Pons (tissue), 1 donor: ENCODE measurements at places on chromosomes 3 and 15.

DNA sequence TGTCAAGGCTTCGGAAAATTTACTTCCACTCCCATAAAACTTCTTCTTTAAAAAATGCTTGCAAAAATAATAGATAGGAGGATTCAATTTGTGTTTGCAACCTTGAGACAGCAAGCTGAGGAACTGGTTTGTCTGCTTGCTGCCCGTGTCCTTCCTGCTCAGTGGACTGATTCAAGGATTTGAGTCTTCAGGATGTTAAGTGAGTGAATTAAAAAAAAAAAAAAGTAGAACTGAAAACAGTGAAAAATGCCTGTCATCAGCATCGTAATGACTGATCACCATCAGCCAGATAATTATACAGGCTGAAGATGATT, 453.7 kb downstream of the FGF12 start:
- no peak for DNase-seq

DNA sequence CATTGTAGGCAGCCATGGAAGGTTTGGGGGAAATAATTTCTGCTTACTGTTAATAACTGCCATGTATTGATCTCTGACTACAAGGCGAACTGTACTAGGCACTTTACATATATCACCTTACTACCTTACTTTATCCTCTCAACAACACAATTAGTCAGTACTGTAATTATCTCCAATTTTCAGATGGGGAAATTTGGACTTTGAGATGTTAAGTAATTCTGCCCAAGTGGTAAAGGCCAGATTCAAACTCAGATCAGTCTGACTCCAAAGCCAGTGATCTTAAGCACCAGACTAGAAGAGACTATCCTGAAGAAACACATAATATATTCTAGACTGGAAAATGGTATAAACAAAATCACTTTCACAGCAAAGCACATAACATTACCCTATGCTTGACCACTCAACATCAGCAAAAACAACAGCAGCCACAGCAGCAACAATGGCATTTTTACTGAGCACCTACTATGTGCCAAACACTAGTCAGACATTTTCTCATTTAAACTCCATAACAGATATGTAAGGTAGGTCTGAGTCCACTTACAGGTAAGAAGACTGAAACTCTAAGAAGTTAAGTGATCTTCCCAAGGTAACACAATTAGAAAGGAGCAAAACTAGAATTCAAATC, 13.1 kb downstream of the MTHFS start:
- no peak for DNase-seq

DNA sequence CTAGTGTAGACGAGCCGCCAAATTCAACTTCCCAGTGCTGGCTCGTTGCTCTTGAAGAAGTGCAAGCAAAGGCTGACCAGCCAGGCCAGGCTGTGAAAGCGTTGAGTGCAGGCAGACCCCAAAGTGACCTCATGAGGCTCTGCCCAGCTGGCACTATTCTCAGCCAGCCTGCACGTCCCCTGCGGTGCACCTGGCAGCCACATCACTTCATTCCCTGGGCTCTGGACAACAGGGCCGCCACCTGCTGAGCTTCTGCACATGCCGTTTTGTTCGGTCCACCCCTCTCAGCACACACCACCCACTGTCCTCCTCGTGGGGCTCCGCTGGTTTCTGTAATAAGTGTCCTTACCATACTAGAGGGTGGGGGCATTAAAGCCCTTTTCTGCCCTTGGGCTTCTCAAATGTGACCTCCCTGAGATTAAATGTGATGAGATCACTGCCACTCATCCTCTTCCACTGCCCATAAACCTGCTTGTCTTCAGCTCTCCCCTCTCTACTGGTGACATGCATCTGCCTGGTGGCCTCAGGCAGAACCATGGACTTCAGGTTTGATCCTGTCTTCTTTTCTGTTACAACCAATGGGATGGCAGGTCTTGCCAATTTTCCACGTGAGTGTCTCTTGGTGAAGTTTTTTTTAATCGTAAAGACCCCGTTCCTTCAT, 6.1 kb downstream of the RASGRF1 start:
- no peak for DNase-seq

DNA sequence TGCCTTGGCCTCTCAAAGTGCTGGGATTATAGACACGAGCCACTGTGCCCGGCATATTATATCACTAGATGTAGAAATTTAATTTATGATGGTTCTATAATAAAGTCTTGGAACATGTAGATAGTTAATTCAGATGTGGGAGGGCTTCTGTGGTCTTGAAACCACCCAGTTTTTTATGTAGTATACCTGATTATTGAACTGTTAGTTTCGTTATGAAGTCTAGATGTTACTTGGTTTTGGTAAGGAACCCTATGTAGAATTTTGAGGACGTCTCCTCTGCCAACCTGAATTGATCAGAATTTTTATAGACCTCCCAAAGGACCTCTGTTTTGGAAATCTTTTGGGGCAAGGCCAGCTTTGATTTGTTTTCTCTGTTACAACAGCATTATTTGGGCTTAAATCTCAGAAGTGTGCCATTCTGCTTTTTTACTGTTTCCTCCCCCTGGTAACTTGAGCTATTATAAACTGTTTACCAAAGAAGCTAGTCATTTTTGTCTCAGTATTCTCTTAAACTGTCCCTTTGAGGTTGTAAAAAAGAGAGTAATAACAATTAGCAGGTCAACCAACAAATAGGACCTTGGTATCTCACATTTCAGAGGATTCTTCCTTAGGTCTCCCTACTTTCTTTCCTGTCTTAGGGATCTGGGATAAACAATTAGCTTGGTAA, 20.8 kb downstream of the AKAP13 start:
- no peak for DNase-seq

GRCh38 chr3:89628856-89629670, 521.6 kb downstream of the EPHA3 start:
- DNase-seq, result peak; percentile 24

DNA sequence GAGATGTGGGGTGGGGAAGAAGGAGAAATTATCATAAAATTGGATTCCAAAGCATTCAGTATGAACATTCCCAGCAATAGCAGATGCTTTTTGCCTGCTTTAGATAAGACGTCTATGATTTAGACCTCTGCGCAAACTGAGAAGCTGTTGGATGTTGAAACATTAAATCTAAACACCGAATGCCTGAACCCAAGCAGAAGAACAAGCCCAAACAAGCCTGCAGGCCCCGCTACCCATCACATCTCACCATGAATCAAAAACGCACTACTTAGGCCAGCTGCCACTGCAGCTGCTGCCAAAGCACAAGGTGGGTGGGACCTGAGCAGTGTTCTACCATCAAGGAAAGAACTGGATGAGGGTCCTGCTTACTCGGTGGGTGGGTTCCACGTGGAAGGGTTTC, 24.4 kb upstream of the THBS1 start:
- no peak for DNase-seq

GRCh38 chr15:59327942-59328341, 44.7 kb downstream of the MYO1E start:
- no peak for DNase-seq

DNA sequence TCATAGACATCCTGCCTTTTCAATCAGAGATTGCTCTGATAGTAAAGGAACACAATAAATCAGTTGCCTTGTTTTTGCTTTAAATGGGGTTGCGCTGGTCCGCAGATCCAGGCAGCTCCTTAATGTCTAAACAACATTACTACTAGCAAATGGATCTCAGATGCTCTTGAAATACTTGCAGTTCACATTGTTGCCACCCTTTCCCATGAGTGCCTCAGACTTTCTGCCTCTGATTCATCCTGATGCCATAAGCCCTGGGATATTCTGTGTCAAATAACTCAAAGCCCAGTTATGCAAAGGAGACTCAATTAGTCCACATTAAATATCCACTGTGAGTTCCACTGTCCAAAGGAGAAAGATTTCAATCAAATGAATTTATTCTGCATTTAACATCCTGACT, 196.7 kb downstream of the PLCH1 start:
- no peak for DNase-seq

DNA sequence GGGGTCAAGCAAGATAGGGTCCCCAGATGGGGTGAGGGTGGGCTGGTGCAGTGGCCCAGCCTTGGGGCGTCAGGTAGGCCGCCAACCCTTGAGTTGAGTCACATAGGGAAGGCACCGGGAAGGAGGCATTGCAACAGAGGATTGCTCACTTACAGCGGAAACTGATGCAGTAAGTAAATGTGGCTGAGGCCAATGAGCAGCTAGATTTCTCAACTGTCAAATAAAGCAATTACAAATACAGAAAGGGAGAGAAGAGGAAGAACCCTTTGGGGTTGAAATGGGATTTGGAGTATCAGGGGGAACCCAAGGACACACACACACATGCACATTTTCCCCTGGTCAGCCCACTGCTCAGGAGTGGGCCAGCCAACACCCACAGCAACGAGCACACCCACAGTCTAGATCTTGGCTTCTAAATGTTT, 44.0 kb downstream of the CHSY1 start:
- peak; percentile 68 for DNase-seq

GRCh38 chr15:39040861-39041260, 476.2 kb upstream of the RASGRP1 start:
- no peak for DNase-seq

DNA sequence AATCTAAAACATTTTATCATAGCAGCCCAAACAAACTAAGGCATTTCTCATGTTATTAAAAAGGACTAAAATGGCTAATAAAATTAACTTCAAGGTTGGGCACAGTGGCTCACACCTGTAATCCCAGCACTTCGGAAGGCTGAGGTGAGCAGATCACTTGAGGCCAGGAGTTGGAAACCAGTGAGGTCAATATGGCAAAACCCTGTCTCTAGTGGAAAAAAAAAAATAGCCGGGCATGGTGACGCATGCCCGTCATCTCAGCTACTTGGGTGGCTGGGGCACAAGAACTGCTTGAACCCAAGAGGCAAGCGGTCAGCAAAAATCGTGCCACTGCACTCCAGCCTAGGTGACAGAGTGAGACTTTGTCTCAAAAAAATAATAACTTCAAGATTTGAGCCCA, 110.2 kb downstream of the NR2E3 start:
- no peak for DNase-seq

- no peak for DNase-seq
Observed at GRCh38 chr15:34753236-34753894, 1.4 kb downstream of the GJD2 start.

- DNase-seq, result peak; percentile 96
Observed at GRCh38 chr3:138594150-138594934, at the start of gene CEP70. TSS of gene CEP70 (minus strand) at chr3:138594260. CDS start at chr3:138572927, 21,333 bp downstream.

DNA sequence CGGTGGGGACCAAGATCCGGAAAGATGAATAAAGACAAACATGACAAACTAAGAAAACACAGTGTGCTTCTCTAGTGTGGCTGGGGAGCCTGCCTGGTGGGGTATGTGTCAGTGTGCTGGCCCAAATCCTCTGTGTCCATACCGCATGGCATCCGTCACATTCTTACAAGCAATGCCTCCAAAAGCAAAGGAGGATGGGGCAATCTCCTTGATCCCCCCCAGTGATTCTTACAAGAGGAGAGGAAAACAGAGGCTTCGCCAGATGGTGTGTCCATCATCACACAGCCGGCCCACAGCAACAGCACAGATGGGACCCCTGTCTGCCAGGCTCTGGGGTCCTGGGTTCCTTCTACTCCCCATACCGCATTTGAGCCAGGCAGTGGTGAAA, 558 bp upstream of the IL17RC start:
- no peak for DNase-seq

- DNase-seq, result peak; percentile 21
Observed at GRCh38 chr3:143120716-143121240, 1.2 kb downstream of the CHST2 start.

- DNase-seq, result peak; percentile 15
Observed at GRCh38 chr3:113783463-113783862, 36.6 kb downstream of the ATP6V1A start.

- no peak for DNase-seq
Observed at GRCh38 chr3:55030938-55031337, 103.1 kb upstream of the LRTM1 start.

DNA sequence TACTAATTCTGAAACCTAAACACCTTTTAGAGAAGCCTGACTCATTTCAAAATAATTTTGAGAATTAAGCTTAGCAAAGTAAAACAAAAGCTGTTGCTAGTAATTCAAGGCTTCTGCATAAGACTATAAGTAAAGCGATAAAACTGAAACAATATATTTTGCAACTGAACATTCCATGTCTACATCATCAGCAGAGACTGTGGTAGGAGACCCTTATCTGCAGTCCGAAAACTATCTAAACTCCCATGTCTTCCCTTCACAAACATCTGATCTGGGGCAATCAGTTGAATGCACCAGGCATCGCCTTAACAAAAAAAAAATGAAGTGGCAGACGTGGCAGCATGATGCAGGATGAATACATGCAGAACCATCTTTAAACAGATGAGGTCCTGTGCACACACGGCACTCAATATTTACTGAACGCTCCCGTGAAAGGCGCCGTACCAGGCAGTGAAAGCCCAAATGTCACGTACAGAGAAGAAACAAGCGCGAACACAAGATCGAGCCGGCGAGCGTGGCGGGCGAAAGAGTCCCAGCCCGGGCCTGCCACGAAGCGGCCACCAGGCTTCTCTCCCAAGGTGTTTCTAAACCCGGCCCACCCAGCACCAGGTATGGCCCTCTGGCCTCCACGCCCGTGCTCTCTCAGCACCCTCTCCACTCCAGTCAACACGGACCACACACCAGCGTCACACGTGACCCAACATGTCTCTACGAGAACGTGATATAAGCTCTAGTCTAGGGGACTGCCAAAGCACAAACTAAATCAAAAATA, 63.0 kb downstream of the CHSY1 start:
- no peak for DNase-seq

DNA sequence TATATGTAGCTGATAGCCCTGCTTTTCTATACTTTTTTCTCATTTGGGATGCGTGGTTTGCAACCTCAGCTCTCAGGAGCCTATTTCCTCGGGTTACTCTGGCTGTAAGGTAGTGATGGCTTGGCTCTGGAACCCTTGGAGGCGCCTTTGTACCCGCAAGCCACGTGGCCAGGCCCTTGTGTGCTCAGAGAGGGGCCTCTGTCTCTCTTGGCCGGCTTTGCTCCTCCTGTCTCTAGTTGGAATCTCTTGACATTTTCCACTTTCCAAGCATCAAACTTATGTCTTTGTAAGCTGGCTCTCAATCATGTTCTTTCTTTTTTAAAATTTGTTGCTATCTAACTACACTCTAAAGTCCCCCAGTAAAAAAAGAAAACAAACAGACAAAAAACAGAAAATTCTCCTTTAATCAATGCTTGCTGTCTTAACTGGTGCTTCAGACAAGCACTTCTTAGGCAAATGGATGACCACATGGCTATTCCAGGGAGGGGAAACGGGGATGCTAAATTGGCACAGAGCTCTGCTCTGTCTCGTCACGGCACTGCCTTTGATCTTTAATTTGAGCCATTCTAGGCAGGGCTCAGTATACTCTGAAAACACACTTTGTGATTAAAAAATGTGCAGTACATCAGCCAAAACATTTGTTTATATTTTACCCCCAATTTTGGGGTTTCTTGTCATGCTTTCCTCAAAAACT, 180.4 kb upstream of the NR2E3 start:
- DNase-seq, result peak; percentile 24
